Foreskin fibroblast (primary cell): ENCODE measurements at places on chromosomes 3 and 15.
A peak's percentile ranks its signal among the peaks of the same experiment; 100 is the strongest.

- no peak for DNase-seq
Measured at GRCh38 chr15:58639002-58639756, 110.3 kb downstream of the ADAM10 start.

GRCh38 chr3:157542711-157543500 is 39.7 kb upstream of the VEPH1 start:
- peak; percentile 89 for DNase-seq

DNA sequence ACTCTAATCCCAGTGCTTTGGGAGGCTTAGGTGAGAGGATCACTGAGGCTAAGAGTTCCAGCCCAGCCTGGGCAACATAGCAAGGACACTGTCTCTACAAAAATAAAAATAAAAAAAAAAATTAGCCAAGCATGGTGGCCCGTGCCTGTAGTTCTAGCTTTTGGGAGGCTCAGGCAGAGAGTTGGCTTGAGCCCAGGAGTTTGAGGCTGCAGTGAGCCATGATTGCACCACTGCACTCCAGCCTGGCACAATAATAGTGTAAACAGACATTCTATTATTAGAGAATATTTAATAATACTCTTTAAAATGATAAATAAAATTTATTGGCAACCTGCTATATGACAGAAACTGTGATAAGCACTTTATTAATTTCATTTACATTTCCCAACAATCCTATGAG is 908.9 kb downstream of the TUSC7 start:
- no peak for DNase-seq

- peak; percentile 59 for DNase-seq
Measured at GRCh38 chr3:32934150-32934742, 17.2 kb upstream of the CCR4 start.

GRCh38 chr3:150635076-150635475 is 32.0 kb downstream of the SELENOT start:
- DNase-seq, result no peak

- DNase-seq, result no peak
Measured at GRCh38 chr3:27345045-27345444, 24.1 kb downstream of the NEK10 start.

- DNase-seq, result no peak
Measured at GRCh38 chr15:70023769-70024491, 73.8 kb downstream of the TLE3 start.

GRCh38 chr15:82048811-82049210 is 3.0 kb upstream of the MEX3B start:
- no peak for DNase-seq

DNA sequence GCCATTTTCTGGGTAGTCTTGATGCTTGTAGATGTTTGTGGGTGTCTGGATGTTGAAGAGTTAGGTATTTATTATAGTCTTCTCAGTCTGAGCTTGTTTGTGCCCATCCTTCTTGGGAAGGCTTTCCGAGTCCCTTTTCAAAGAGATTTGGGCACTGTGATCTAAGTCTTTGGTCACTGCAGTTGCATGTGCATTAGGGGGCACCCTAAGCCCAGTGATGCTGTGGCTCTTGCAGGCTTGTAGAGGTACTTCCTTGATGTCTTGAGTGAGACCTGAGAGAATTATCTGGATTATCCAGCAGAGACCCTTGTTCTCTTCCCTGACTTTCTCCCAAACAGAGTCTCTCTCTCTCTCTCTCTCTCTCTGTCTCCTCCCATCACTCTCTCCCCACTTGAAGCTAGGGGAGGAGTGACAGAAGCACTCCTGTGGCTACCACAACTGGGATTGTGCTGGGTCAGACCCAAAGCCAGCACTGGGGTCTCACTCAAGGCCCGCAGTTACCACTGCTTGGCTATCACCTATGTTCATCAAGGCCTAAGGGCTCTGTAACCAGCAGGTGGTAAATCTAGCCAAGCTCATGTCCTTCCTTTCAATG is 68.5 kb downstream of the TMCO5A start:
- DNase-seq, result peak; percentile 87

DNA sequence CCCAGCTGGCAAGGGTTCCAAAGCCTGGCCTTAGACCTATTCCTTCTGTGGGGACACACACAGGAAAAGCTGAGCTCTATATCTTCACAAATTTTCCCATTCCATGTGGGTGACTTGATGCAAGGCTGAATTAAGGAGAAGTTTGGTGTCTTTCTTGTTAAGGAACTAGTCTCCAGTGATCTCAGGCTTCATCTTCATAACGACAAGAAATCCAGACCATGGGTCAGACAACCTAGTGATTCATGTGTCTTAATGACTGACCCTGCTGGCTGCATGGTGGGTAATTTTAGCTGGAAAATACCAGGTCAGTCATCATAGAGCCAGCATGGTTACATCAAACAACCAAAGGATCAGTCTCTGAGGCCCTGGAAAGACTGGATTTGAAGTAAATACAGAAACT is 112.7 kb upstream of the SLC4A7 start:
- DNase-seq, result peak; percentile 63

- DNase-seq, result peak; percentile 2
Measured at GRCh38 chr15:100341239-100341749, 481 bp downstream of the ADAMTS17 start.

DNA sequence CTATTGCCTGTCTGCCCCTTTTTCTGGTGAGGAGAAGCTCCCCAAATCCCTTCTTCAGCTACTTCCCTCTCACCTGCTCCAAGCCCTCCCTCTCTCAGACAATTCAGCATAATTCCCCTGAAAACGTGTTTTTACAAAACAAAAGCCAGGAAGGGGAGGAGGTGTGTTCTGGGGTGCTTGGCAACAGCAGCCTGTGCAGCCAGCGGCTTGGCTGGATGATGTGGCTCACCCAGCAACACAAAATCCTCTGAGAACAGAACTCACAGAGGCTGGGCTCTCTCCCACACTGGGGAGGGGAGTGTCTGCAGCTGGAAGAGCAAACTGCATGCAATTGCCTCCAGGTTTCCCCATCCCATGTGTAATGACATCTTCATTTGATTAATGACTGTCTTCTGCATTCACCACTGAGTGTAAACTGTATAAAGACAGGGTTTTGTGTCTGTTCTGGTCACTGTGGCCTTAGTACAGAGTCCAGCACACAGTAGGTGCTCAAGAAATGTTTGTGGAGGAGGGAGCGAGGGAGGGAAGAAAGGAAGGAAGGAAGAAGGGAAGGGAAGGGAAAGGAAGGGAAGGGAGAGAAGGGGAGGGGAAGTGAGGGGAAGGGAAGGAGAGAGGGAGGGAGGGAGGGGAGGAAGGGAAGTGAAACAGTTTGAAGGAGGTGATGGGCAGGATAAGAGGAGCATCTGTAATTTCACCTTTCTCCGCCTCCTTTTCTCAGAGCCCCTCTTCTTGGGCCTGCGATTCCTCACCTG is 70.1 kb upstream of the GLCE start:
- peak; percentile 22 for DNase-seq

DNA sequence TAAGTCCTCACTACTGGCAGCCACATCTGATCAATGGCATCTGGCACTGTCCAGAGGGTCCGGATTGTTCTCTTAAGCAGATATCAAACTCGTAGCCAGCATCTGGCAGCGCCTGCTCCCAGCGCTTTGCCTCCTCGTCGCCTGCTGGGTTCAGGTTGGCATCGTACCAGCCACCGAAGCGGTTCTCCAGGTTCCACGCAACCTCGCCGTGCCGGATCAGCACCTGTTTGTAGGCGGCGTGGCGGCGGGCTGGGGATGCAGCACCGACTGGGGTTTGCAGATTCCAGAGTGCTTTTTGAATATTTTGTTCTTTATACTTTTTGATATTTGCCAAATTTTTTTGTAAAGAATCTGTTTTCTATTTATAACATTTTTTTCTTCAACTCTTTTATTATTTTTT is 111.6 kb downstream of the NR2F2 start:
- DNase-seq, result no peak

DNA sequence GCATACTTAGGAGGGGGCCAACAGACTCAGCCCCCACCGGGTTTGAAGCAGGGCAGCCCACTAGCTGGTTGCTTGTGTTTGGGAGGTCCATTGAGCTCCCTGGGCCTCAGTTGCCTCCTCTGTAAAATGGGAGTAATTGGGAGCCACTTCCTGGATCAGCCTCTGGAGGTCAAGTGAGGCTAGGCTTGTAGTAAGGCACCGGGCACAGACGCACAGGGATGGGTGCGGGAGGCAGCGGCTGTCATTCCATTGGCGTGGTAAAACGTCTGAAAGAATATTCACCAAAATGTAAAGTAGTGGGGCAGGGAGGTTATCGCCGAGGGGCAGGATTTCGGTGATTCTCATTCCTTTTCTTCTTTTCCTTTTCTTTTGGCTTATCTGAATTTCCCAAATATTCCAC is 64.6 kb downstream of the TLE3 start:
- no peak for DNase-seq

GRCh38 chr15:69469467-69470201 is 17.0 kb downstream of the RPLP1 start:
- DNase-seq, result no peak

GRCh38 chr15:42695527-42696071 is 41.3 kb downstream of the CDAN1 start:
- DNase-seq, result peak; percentile 5

DNA sequence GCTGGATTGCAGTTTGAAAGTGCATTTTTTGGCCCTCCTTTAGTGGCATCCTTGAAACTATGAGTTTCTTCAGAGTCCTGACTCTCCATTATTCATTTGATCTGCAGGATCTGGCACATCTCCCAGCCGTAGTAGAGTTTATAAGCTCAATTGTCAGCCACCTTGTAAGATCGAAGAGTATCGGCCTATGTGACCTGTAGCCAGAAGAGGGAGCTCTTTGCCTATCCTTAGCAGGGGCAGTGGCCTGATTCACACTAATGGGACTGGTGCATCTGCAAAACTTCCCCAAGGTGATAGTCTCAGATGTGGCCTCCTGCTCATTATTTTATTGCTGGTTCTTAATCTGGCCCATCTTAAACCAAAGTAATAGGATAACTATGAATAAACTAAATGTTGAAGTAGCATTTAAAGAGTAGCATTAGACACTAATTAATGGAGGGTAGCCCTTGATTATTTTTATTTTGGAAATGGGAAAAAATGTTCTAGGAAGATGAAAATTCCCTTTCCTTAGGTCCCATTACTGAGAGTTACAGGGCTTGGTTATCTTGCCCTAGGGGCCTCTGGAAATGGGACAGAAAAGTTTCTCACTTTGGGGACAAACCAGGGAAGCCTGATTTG is 21.2 kb downstream of the GCSAM start:
- DNase-seq, result peak; percentile 79

DNA sequence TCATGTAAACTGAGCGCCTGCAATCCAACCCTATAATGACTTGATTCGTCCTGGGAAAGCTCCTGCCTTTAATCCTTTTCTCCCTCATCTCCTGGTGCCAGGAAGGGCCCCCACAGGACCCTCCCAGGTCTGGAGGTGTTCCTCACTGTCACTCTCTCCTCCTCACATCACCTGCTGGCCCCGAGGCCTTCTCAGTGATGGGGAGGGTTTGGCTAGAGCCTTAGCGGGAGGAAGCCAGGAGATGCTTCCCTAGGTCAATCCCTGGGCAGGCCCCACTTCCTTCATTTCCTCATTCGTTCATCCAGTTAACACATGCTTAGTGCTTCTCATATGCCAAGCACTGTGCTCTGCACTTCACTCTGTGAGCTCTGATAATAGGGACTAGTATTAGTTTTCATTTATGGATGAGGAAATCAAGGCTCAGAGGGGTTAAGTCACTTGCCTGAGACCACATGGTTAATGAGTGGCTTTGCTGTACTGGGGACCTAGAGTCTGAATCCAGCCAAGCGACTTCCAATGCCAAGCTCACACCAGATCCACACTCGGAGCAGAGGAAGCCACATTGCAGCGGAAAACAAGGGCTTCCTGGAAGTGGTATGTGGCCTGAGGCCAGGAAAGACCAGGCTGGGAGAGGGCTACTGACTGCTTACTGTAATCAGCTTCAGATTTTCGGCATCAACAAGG is 50.3 kb upstream of the CHRNB4 start:
- DNase-seq, result no peak

GRCh38 chr3:56889131-56889530 is 87.4 kb upstream of the ARHGEF3 start:
- no peak for DNase-seq

DNA sequence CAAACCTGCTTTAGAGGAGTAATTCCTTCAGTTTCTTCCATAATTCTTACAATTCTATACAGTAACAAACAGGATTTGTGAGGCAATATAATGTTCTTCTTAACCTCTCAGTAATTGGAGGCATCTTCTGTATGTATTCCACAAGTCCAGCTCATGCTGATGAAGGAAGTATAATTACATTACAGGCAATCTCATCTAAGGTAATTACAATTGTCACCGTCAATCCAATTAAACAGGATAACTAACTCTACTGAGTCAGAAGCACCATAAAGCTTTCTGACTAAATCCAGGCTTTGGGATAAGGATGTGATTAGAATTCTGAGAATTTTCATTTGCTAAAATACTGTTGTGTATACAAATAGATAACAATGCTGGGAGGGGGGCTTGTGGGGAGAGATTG is 115.2 kb upstream of the SEMA6D start:
- no peak for DNase-seq

GRCh38 chr3:128144512-128145187 is 8.6 kb upstream of the EEFSEC start:
- no peak for DNase-seq

GRCh38 chr15:80153900-80154299 is 1.1 kb downstream of the FAH start:
- DNase-seq, result peak; percentile 34

DNA sequence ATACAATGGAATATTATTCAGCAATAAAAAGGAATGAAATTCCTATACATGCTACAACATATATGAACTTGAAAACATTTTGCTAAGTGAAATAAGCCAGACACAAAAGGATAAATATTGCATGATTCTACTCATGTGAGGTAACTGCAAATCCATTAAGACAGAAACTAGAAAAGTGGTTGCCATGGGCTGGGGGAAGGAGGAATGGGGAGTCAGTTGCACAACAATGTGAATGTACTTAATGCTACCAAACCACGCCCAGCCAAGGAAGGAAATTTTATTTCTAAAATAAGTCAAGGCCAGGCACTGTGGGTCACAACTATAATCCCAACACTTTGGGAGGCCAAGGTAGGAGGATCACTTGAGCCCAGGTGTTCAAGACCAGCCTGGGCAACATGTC is 9.8 kb upstream of the GMPPB start:
- DNase-seq, result no peak

DNA sequence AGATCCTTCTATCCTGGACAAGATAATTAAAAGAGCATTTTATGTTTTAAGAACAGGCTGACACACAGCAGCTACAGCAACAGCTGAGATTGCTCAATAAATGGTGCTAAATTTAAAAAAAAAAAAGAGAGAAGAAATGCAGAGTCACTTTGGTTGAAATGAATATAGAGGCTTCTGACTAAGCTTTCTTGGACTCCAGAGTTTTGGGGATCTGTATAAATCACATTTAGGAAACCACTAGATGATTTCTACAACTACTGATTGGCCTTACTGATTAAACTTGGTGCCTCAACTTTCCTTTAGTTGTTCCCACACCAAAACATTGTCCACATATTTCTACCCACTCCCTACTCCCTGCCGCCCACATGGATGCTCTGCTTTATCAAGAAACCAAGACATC is 132.9 kb upstream of the ZBTB20 start:
- peak; percentile 57 for DNase-seq

DNA sequence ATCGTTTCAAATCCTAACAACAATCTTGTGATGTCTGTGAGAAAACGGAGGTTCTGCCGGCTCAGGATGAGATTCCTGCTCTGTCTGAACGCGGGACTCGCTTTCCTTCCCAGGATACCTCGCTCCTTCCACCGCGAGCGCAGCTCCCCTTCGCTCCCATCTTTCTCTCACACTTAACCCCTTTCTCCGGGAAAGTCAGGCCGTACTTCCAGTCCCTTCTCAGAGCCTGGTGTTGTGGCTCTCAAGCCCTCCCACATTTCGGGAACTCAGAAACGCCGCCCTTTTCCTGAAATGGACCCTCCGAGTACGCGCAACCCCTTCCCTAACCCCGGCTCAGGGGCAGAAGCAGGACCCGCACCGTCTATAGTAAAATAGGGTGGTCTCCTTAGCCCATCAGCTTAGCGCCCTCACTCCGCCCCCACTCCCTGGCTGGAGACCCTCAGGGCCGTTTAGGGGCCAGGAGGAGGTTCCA is 378 bp upstream of the FEM1B start:
- DNase-seq, result peak; percentile 74
